HT-29 (cell line): ENCODE measurements at places on chromosomes 3 and 15. TPM values are rescaled to one million over a fixed set of nuclear protein-coding genes. Genes with fewer than 3 reads are reported as not detected.

The IQCF5 gene
- not detected in 2 replicates for total RNA-seq

The PPM1L gene
- 14.8 and 19.2 TPM in 2 replicates for total RNA-seq

The LMAN1L gene
- not detected in 2 replicates for total RNA-seq

The SLC6A11 gene
- total RNA-seq = not detected in 2 replicates

The RLBP1 gene
- total RNA-seq = 0.18 TPM in 1 of 2 replicates, not detected in the other

The ZBTB47 gene
- 1.1 TPM in 2 replicates for total RNA-seq

The POLR2M gene
- 556 and 597 TPM in 2 replicates for total RNA-seq

The HYKK gene
- total RNA-seq = 4.4 and 7.1 TPM in 2 replicates

The LRIG1 gene
- total RNA-seq = 24.0 and 25.2 TPM in 2 replicates

The SLC25A26 gene
- 11.0 and 17.4 TPM in 2 replicates for total RNA-seq

The SPINT1 gene
- 481 and 534 TPM in 2 replicates for total RNA-seq

The RFTN1 gene
- total RNA-seq = not detected in 2 replicates

The PLS1 gene
- 38.5 and 40.3 TPM in 2 replicates for total RNA-seq

The TMIE gene
- total RNA-seq = 0.16 and 0.18 TPM in 2 replicates

The CCDC54 gene
- not detected in 2 replicates for total RNA-seq

The RHOV gene
- total RNA-seq = 30.4 and 33.5 TPM in 2 replicates

The KNG1 gene
- not detected in 2 replicates for total RNA-seq

The MUC20 gene
- total RNA-seq = 52.3 and 68.0 TPM in 2 replicates

The TMEM212 gene
- total RNA-seq = 0.05 TPM in 1 of 2 replicates, not detected in the other

The POLQ gene
- 8.7 and 12.4 TPM in 2 replicates for total RNA-seq

The MORC1 gene
- not detected in 2 replicates for total RNA-seq

The CPEB1 gene
- total RNA-seq = not detected in 2 replicates

The CADM2 gene
- not detected in 2 replicates for total RNA-seq

The A4GNT gene
- total RNA-seq = not detected in 2 replicates

The CPLX3 gene
- 0.13 and 0.25 TPM in 2 replicates for total RNA-seq

The TM4SF4 gene
- total RNA-seq = 903 and 981 TPM in 2 replicates

The PPP1R14D gene
- total RNA-seq = 2.5 and 6.1 TPM in 2 replicates

The CLDN16 gene
- not detected in 2 replicates for total RNA-seq

The LXN gene
- total RNA-seq = 13.0 and 14.2 TPM in 2 replicates

The ECE2 gene
- not detected in 2 replicates for total RNA-seq

The DOCK3 gene
- total RNA-seq = 0.10 TPM in 1 of 2 replicates, not detected in the other

The NANOGP8 gene
- not detected in 2 replicates for total RNA-seq

The MRAS gene
- 1.3 and 2.9 TPM in 2 replicates for total RNA-seq

The NEK10 gene
- total RNA-seq = 0.44 and 2.8 TPM in 2 replicates

The ADAMTS9 gene
- total RNA-seq = 0.05 TPM in 1 of 2 replicates, not detected in the other

The SH3BP5 gene
- total RNA-seq = 0.99 and 1.5 TPM in 2 replicates
